ENCODE measurements at places on chromosomes 5 and 9.

DNA sequence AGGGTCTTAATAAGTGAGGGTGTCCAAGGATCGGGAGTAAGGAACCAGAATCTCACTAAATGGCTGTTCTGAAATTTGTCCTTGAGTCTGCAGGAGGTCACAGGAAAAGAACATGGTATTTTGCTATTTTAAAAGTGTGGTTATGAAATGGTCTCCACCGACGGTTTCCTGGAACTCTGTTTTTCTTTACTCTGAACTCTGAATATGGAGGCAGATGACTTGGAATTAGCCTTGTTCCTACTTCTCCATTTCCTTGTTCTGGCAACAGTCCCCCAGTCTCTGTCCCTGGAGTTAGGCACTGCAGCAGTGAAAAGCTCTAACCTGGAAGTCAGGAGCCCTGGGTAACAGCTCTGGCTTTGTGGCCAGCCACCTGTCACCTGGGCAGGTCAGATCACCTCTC is 46.6 kb upstream of the C5orf58 start:
- no peak for DNase-seq

GRCh38 chr9:37290940-37291485 is 131.5 kb upstream of the GRHPR start:
- DNase-seq: peak; percentile 89

- peak; percentile 88 for DNase-seq
Measured at GRCh38 chr5:169805527-169805934, 168.5 kb downstream of the DOCK2 start.

DNA sequence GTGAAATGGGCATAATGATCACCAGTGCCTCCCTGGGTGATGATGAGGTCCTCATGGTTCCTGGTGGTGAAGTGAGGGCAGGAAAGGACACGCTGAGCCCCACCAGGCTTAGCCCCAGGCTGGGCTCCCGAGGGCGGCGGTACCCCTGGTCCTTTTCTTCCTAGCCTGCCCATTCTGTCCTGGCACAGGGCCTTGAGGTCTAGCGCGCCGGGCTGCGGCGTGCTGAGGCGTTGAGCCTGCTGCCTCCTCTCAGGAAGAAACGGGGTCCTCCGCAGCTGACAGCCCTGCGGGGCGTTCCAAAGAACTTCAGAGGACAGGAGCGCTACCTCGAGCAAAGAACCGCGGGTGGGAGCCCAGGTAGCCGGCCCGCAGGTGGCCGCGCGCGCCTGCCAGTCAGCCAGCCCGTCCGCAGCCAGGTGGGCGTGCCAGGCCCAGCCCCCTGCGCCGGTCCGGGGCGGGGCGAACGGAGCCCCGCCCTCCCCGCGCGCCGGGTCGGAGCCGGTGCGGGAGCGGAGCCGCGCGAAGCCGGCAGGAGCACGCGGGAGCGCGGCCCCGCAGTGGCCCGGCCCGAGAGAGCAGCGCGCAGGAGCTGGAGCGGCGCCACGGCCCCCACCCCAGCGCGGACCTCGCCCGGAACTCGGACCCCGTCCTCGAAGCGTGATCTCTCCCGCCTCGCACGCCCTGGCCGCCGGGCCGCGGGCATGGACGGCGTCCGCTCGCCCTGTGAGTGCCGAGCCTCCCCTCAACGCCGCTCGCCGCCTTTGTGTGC is at the start of gene WNK2:
Gene WNK2 (plus strand): TSS at position 477 of the 769 bp plus-strand sequence. CDS start 791 bp downstream, outside the sequence.
- DNase-seq: peak; percentile 4
